T-helper 1 cell (primary cell): ENCODE measurements at places on chromosomes 4 and X.

GRCh38 chr4:55125763-55126541 is 557 bp upstream of the KDR start:
- no peak for DNase-seq

- DNase-seq: no peak
Observed at GRCh38 chr4:147340111-147340510, 140.8 kb upstream of the EDNRA start.

DNA sequence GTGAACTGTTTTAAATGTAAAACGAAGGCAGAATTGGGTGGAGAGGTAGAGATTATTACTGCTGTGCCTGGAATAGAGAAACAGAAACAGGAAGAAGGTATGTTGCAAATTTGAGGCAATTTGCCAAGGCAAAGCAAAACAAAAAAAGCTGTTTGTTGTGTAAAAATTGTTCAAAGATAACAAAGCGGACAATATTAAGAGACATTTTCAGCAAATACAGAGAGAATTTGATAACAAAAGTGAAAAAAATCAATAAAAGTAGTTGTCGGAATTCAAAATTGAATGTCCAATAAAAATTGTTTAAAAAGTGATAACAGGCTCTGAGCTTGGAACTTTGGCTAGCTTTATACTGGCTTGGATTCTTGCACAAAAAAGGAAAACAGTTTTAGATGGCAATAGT is 14.4 kb upstream of the SMS start:
- DNase-seq: no peak

- no peak for DNase-seq
Observed at GRCh38 chr4:40607221-40607620, 22.4 kb downstream of the RBM47 start.

DNA sequence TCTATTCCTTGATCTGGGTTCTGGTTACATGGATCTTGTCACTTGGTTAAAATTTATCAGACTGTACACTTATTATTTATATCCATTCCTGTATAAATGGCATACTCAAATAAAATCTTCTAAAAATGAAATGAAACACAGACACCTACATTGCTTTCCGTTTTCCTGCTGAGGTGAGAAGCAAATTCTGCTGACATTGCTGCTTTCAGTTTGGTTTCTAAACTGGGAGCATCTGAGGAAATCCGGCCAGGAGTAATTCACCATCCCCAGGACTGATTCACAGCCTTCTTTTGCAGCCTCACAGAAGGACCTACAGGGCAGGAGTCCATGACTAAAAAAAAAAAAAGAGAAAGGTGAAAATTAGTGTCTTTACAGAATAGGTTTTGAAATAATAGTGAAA is 93.6 kb downstream of the CORIN start:
- no peak for DNase-seq

- no peak for DNase-seq
Observed at GRCh38 chr4:15331930-15332329, 95.9 kb upstream of the C1QTNF7 start.

GRCh38 chr4:152935631-152936445 is at the start of gene FHDC1:
TSS of gene FHDC1 (plus strand) at chr4:152936323. CDS start at chr4:152943058, 6,735 bp downstream.
- no peak for DNase-seq

GRCh38 chrX:44314808-44315207 is 28.7 kb downstream of the EFHC2 start:
- DNase-seq: no peak

DNA sequence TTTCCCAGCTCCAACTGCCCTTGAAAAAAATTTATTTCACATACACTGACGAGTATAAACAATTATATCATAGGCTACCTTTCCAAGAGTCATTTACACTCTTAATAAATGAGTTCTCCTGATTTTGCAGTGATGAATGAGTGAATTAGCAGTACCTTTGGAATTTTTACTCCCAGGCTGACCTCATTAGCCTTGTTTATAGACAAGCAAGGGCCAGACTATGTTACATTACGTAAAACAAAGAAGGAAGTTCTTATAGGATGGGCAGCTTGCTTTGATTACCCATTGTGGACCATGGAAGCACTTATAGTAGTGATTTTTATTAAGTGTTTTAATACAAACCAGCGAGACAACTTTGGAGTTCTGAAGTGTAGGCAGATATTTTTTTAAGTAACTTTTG is 112.9 kb upstream of the C1QTNF7 start:
- no peak for DNase-seq

GRCh38 chr4:161581262-161582230 is 582.3 kb downstream of the FSTL5 start:
- DNase-seq: no peak

GRCh38 chr4:126364311-126364911 is 1049.7 kb downstream of the FAT4 start:
- DNase-seq: no peak

DNA sequence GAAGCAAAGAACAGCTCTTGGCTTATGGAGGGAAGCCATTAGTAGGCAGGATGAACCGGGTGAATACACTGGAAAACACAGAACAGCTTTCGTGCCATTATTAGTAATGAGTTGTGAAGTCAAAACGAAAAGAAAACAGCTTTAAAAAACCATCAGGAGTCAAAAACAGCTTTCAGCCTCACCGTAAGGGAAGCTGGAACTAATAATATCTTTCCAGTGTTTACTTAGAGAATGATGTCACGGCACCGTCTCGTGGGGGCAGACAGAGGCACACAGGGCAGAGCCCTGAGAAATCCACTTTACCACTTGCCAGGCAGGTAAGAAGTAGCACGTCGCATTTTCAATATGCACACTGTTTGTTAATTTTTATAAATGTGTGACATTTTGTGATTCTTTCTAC is 37.9 kb upstream of the HMX1 start:
- no peak for DNase-seq

- no peak for DNase-seq
Observed at GRCh38 chr4:101224358-101225218, 122.7 kb downstream of the PPP3CA start.
